ENCODE measurements at places on chromosomes 1 and 21.
A peak's percentile ranks its signal among the peaks of the same experiment; 100 is the strongest.

DNA sequence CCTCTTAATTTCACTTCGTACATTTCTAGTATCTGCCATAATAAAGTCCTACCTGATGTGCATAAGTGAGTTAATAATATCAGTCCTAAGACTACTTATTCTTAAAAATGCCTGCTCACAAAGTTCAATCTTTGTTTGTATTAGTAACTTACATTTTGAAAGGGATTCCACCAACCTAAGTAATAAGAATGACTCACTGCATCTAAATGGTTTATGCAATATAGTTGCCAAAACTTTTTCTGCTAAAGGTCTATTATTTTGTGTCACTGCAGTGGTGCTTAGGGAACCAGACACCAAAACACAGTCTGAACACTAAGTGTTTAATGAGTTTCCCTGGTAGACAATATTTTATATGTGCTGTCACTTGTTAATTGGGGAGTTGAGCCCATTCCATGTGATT, 1.8 kb downstream of the ZNF669 start:
- peak; percentile 49 for DNase-seq
- H3K36me3 ChIP-seq = peaks cover 56% of the 10 kb centered on the region
- peaks cover 19% of the 10 kb centered on the region for H3K4me1 ChIP-seq
- peak overlapping the region; percentile 74 for H3K27ac ChIP-seq

GRCh38 chr1:36349241-36349671, 25.8 kb upstream of the EVA1B start:
- peak; percentile 37 for DNase-seq
- H3K27ac ChIP-seq = peak overlapping the region; percentile 99
- H3K4me1 ChIP-seq = peaks cover 67% of the 10 kb centered on the region

- H3K27me3 ChIP-seq = peaks cover 16% of the 10 kb centered on the region
- no peaks in the 10 kb centered on the region for H3K4me1 ChIP-seq
- DNase-seq = no peak
Measured at GRCh38 chr1:94408104-94408830, 9.9 kb upstream of the ABCD3 start.

DNA sequence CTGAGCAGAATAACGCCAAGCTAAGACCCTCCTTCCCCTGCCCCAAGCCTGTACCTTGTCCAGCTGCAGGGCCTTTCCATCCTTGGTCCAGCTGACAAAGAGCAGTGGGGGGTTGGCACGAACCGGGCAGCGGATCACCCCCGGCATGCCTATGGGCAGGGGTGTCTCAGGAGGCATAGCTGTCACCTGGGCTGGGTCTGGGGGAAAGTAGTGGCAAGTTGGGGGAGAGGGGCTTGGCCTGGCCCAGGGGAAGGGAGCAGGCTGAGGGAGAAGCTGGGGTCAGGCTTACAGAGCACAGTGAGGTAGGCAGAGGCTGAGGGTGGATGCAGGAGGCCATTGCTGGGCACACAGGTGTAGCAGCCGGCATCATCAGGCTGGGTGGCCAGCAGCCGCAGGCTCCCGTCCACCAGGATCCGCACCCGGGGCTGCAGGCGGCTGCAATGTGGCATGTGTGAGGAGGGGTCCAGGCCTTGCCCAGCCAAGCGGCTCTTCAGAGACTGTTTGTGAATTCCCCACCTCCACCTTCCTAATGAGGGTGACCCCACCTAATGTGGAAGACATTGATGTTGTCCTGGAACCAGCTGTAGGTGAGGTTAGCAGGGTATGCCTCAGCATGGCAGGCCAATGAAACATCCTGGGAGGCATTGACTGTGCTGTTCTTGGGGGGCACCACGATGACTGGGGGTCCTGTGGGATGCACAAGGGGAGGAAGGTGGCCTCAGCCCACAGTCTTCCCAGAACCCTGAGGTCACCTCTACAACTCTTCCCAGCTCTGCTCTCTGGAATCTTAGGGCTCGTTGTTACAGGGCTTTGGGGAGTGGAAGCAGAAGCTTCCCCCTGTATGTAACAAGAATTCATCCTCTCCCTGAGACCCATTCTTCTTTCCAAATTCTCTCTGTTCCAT, 9.1 kb upstream of the TAGLN2 start:
- peaks cover 21% of the 10 kb centered on the region for H3K27me3 ChIP-seq
- DNase-seq = no peak
- H3K27ac ChIP-seq = no peak overlapping the region
- H3K36me3 ChIP-seq = no peaks in the 10 kb centered on the region
- no peak overlapping the region for H3K4me3 ChIP-seq

DNA sequence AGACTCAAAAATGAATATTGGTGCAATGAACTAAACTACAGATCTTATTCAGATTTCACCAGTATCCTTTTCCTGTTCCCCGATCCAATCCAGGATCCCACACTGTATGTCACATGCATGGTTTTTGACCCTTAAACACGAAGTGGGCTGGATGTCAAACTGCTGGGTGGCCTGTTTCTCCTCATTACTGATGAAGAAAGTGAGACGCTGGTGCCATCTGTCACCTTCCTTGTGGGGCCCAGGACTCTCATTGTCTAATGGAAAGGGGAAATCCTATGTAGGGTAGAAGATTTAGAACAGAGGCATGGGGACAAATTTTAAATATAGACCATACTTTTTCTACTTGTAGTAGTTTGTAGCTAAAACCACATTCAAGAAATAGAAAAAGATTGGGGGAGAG, 56.2 kb downstream of the DISC1 start:
- no peak for DNase-seq
- peaks cover 7% of the 10 kb centered on the region for H3K36me3 ChIP-seq
- no peak overlapping the region for H3K4me3 ChIP-seq
- H3K27ac ChIP-seq = no peak overlapping the region

DNA sequence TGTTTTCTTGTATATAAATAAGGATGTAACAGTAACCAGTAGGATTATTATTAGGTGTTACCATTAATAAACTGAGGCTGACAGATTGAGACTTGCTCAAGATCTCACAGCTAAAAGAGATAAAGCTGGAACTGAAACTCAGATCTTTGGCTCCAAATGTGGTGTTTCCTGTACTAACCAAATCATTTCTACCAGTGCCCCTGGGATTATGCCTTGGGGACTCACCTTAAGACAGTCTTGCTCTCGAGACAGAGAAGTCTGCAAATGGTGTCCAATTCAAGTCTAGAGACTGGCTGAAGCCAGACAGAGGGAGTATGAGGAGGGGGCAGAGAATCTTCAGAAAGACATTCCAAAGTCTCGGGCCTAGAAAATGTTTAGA, 593 bp upstream of the CD53 start:
- H3K27me3 ChIP-seq = no peaks in the 10 kb centered on the region
- H3K4me3 ChIP-seq = no peak overlapping the region
- H3K27ac ChIP-seq = no peak overlapping the region
- H3K36me3 ChIP-seq = no peaks in the 10 kb centered on the region

DNA sequence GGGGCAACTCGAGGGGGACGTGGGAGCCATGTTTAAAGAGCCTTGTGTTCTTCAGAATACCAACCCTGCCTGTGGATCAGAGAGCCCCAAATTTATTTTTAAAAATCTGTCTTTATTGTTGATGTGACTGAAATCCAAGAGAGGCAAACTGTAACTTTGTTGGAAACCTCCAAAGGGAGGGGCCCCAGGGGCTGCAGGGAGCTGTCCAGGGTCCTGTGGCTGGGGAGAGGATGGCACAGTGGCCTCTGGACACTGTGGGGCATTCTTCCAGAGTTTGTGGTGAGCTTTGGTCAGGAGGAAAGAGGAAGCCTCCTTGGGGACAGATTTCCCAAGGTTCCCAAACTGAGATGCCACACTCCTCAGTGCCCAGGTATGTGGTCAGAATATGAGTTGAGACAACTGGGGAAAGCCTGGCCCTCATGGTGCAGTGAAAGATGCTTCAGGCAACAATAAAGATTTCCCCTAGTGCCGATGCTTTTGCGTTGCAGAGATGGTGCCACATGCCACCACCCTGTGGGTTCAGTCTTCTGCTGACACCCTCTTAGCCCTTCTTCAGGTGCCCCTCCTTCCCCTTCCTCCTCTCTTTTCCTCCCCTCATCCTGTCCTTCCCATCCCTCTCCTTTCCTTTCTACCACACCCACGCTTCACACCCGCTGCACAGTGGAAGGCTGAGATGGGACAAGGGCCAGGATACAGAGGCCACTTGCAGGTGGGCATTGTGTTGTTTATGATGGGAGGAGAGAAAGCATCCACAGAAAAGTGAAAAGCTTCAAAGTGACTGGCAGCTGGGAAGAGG, 122.1 kb downstream of the UCK2 start:
- H3K27ac ChIP-seq = no peak overlapping the region
- DNase-seq = no peak
- H3K27me3 ChIP-seq = no peaks in the 10 kb centered on the region

DNA sequence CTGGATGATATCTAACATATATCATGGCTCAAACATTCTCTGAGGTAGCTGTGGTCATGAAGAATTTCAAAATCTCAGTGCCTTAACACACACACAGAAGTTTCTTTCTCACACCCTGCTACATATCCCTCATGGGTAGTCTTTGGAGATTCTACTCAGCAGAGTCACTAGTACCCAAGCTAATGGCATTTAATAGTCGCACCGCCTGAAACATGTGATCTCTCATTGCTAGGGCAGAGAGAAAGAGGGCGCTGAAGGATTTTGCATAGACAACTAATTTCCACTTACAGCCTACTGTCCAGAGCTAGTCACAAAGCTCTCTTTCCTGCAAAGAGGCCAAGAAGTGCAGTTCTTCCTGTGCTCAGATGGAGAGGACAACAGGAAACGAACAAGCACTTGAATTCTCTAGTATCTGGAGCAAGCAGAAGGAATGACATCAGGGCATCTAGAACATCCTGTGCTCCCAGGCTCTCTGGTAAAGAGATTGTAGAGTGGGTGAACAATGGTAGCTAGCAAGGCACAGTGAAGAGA, 183.4 kb upstream of the PTBP2 start:
- H3K4me3 ChIP-seq = peak overlapping the region; percentile 52
- H3K4me1 ChIP-seq = peaks cover 20% of the 10 kb centered on the region

GRCh38 chr1:12415038-12415466, 185.2 kb downstream of the VPS13D start:
- no peak overlapping the region for H3K4me3 ChIP-seq
- DNase-seq = peak; percentile 44
- H3K27ac ChIP-seq = peak overlapping the region; percentile 74

GRCh38 chr1:1619917-1620361, 4.6 kb downstream of the MIB2 start:
- H3K27ac ChIP-seq = no peak overlapping the region
- H3K27me3 ChIP-seq = peaks cover 3% of the 10 kb centered on the region
- no peak for DNase-seq

DNA sequence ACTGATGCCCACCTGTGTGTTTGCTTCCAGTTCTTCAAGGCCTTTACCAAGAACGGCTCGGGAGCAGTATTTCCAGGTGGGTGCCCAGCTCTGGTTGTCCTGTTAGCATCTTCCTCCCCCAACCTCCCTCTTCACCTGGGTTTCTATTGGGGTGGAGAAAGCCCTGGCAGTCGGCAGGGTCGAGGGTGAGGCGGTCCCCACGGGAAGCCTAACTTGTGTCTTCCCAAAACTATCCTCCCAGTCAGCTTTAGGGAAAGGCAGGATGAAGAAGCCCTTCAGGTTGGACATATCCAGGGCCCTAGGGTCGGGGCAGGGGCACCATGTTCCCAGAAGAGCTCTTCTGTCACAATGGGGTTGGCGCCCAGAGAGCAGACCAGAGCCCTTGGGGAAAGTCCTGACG, 20.6 kb downstream of the QSOX1 start:
- H3K4me3 ChIP-seq = no peak overlapping the region
- peaks cover 4% of the 10 kb centered on the region for H3K27me3 ChIP-seq
- no peak overlapping the region for H3K27ac ChIP-seq

GRCh38 chr1:184350573-184350972, 36.3 kb upstream of the C1orf21 start:
- H3K27ac ChIP-seq = no peak overlapping the region
- no peaks in the 10 kb centered on the region for H3K36me3 ChIP-seq
- H3K4me3 ChIP-seq = no peak overlapping the region

GRCh38 chr21:41764558-41765419, 2.1 kb downstream of the RIPK4 start:
- no peak for DNase-seq
- H3K27me3 ChIP-seq = peaks cover 32% of the 10 kb centered on the region
- 0 out of 2 replicates have a peak, but pooled peaks cover 4% of the 10 kb centered on the region for H3K36me3 ChIP-seq
- H3K4me1 ChIP-seq = peaks cover 51% of the 10 kb centered on the region
- H3K27ac ChIP-seq = no peak overlapping the region

DNA sequence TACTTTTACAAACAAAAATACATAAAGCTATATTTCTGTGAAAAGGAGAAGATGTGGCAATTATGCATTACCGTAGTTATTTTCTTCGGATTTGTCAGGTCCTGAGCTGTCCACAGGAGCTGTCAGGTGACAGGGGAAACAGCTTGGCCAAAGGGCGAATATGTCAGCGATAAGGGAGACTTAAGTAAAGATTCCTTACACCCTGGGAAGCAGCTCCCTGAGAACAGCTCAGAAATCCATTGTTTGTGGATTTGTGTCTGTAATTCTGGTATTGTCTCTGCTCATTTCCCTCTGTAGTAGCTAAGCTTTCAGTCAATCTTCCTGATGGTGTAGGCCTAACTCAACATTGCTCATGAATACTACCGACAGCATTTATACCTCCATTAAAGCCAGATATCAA, 7.1 kb upstream of the CD34 start:
- peaks cover under 1% of the 10 kb centered on the region for H3K4me1 ChIP-seq
- peaks cover 34% of the 10 kb centered on the region for H3K27me3 ChIP-seq
- DNase-seq = no peak
- no peak overlapping the region for H3K27ac ChIP-seq

GRCh38 chr1:32828341-32828740, 10.9 kb downstream of the S100PBP start:
- H3K4me1 ChIP-seq = no peaks in the 10 kb centered on the region
- peak; percentile 36 for DNase-seq
- H3K4me3 ChIP-seq = no peak overlapping the region

DNA sequence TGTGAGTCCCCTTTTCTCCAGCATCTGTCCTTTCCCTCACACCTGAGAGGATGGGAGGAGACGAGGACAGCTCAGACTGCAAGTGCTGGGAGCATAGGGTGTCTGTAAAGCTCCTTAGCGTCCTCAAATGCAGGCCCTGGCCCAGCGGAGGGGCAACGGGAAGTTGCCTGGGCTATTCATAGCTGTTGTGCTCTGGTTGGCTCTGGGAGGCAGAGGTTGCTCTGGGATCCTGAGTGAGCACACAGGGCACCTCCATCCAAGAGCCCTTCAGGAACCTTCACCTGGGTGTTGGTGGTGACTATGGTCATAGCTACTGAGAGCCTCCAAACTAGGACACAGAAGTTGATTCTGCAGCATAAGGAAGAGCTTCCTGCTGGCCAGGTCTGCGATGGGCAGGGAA, 2.6 kb downstream of the PADI1 start:
- H3K4me3 ChIP-seq = no peak overlapping the region
- peaks cover 7% of the 10 kb centered on the region for H3K27me3 ChIP-seq
- H3K27ac ChIP-seq = peak overlapping the region; percentile 67

GRCh38 chr1:147798731-147799130, 38.3 kb upstream of the GJA5 start:
- no peaks in the 10 kb centered on the region for H3K27me3 ChIP-seq
- no peak overlapping the region for H3K4me3 ChIP-seq
- H3K36me3 ChIP-seq = no peaks in the 10 kb centered on the region
- H3K27ac ChIP-seq = no peak overlapping the region
- H3K4me1 ChIP-seq = peaks cover 7% of the 10 kb centered on the region

- DNase-seq = no peak
- no peak overlapping the region for H3K27ac ChIP-seq
- no peaks in the 10 kb centered on the region for H3K36me3 ChIP-seq
- H3K4me3 ChIP-seq = no peak overlapping the region
Measured at GRCh38 chr1:49204720-49205119, 428.0 kb upstream of the BEND5 start.
